PC-3 (cell line): ENCODE measurements at places on chromosomes 2 and 18. TPM values are rescaled to one million over a fixed set of nuclear protein-coding genes. Genes with fewer than 3 reads are reported as not detected.

DNA sequence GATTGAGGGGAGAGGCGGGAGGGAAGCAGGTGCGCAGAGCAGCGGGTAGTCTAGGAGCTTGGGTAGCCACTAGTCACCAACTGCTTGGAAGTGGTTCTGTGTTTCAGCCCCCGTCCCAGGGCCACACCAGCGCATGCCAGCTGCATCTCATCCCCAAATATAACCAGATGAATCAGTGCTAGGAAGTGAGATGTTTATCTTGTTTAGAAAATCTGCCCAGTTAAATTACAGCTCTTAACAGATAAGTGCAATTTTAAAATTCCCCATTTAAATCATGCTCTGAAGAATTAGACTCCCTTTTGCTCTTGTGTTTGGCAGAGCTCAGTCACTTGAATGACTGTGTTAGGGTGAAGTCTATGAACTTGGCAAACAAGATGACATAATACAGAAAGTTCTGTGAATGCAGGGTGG lies 193.8 kb downstream of the SEPTIN10 start:
- no peaks in the 10 kb centered on the region for H3K27me3 ChIP-seq
- H3K27ac ChIP-seq: no peak overlapping the region
- no peaks in the 10 kb centered on the region for H3K36me3 ChIP-seq
- DNase-seq: peak; percentile 25
- H3K4me3 ChIP-seq: no peak overlapping the region
- peaks cover 9% of the 10 kb centered on the region; the same call in 1 of the 2 replicates for H3K4me1 ChIP-seq

DNA sequence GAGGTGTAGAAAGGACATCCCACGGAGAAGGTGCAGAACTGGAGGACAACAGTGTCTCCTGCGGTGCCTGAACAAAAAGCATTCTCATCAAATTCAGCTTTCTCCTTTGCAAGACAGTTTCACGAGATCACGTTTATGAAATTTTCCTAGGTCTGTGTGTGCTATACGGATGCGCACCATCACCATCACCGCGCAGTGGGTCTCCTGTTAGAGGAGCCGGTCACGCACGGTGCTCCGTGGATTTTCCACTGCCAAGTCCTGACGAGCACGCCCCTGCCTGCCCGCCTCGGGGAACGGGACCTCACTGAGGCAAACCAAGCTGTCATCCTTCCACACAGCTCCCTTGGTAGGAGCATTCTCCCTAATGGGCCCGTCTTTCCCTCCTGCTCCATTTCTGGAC lies 140.4 kb upstream of the TPO start:
- no peak overlapping the region for H3K4me3 ChIP-seq
- peaks cover 69% of the 10 kb centered on the region for H3K27me3 ChIP-seq
- H3K27ac ChIP-seq: no peak overlapping the region
- H3K4me1 ChIP-seq: no peaks in the 10 kb centered on the region
- no peaks in the 10 kb centered on the region for H3K36me3 ChIP-seq
- DNase-seq: no peak

- peaks cover 19% of the 10 kb centered on the region; the same call in 1 of the 2 replicates for H3K36me3 ChIP-seq
- no peaks in the 10 kb centered on the region for H3K27me3 ChIP-seq
- DNase-seq: peak; percentile 58
- no peak overlapping the region for H3K4me3 ChIP-seq
- H3K27ac ChIP-seq: no peak overlapping the region
These were observed 19.1 kb downstream of the CAPG start for GRCh38 chr2:85390941-85391669.

DNA sequence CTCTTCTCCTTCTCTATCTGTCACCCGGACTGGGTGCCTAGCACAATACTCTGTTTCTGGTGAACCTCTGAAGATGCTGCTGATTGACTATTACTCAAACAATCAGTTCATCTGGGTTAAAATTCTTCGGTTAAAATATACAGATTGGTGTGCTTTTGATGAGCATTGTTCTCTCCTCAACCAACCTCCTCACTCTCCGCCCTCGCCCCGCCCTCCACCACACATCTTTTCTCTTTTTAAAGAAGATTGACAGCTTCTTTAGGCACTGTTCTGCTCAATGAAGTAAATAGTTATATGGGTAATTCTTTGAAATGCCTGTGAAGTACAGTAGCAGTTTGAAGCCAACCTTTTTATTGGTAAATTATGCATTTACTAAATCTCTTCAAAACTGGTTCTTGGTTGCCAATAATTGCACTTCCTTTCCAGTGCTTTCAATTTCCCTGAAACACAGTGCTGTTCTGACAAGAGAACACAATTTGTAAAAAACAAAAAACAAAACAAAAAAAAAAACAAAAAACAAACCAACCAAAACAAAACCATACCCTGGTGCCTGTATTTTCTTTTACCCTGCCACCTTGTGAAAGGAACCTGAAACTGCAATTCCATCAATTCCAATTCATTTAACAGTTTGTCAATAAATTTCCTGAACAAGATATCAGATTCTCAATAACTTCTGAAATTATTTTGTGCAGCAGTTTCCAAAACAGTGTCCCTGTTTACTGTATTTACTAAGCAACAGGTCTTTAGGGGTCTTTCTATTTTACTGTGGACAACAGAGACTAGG lies 188.6 kb downstream of the LRP1B start:
- no peaks in the 10 kb centered on the region for H3K4me1 ChIP-seq
- H3K4me3 ChIP-seq: no peak overlapping the region

Gene KCNIP3
- total RNA-seq: 13.3 and 19.1 TPM in 2 replicates

Gene LRP2
- total RNA-seq: not detected in 2 replicates

Gene COLEC11
- total RNA-seq: 0.44 TPM in 1 of 2 replicates, not detected in the other

Gene DCDC2C
- not detected in 2 replicates for total RNA-seq
